ENCODE measurements at places on chromosomes 1 and 21.

DNA sequence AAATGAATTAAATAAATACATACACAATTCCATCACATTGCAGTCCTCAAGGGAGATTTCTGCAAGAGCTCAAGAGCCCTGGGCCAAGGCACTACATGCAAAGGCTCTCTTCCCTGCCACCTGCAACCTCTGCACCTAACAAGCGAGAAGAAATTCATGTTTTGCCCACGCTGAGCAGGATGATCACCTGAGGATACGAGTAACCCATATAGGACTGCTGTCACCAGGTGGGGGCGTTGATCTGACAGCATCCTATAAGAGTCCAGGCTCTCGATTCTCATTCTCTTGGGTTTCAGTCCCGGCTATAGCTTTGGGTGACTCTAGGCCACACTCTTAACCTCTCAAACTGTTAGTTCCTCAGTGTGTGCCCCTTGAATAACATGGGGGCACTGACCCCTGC, 18.7 kb upstream of the SPOCD1 start:
- DNase-seq = peak; percentile 33

DNA sequence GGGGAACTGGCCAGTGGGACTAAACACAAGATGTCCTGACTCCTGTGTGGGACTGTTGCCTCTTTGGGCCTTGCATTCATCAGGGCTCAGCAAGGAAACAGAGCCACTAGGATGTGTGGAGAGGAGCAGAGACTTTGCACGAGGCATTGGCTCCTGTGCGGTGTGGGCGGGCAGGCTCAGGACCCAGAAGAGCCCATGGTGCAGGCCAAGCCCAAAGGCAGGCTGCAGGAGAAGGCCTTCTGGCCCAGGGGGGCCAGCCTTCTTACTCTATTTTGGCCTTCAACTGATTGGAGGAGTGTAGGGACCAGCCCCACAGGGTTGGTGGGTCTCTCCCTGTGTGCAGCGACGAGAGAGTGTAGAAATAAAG, 23.5 kb downstream of the LRRC3 start:
- DNase-seq = no peak

DNA sequence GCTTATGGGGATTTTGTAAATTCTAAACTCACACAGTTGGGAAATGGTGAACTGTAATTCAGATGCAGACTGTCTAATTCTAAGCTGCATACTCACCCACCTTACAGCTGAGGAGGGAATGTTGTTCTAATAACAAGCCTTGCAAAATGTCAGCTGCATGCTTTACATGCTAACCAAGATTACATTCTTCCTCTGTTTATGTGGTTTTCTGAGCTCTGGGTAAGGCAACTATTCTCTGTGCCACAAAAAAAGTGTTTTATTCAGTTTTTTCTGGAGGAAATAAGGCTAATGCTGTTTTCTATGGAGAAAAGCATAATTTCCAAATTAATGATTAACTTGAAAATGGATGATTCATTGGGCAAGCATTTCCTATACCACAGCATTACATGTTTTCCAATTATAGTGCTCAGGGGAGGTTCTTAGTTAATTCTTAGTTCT, 64.9 kb downstream of the RGS13 start:
- DNase-seq = no peak

DNA sequence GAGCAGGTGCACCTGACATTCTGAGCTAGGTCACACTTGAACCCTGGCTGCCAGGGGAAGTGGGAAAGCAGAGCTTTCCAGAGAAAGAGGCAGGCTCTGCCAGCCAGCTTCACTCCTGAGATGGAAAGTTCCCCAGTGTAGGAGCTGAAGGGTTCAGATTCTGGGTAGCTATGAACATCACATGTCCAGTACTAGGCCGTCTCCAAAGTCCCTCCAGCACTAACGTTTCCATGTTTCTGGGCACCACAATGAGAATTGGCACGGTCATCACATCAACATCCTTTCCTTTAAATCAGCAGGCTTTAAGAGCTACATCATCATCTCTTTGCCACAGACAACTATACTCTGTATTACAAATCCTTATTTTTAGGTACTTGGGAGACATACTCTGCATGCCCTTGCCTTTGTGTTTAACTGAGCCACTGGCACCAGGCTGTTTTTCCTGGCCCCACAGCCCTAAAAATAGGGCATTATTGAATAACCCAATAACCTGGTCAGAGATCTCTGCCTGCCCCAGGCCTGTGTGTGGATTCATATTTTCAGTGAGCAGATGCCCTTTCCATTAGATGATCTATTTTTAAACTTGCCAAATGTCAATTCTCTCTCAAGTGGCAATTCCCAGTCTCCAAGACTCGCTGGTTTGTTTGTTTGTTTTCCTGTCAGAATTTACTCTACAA, 35.4 kb upstream of the USP24 start:
- no peak for DNase-seq

DNA sequence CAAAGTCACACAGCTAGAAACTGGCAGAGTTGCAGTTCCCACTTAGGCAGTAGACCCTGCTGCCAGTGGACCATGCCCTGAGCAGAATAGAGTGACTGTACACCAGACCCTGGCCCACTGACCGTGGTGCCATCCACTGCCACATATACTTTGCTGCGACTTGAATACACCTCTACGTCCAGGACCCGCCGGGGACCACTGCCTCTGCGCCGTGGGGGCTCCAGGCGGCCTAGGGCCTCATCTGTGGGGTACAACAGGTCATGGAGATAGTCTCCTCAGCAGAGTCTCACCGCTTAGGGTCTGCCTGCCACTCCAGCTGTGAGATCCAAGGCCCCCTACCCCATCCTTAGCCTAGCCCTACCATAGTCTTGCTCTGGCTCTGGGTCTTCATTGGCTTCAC, 1.6 kb downstream of the POMGNT1 start:
- no peak for DNase-seq

DNA sequence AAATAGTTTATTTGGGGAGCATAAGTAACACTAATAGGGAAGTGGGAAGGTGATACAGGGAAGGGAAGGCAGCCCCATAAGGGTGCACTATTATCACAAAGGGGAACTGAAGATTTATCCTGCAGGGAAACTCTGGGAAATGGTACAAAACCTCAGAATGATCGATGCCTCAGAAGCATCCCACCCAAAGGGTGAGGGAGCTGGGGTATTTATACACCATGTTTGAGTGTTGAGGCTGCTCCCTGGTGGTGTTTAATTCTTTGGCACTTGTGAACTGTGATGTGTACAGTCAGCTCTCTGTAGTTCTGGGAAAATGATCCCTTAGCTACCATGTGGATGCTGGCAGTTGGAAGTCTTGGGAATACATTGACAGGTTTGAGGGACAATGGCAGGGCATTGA, 5.1 kb upstream of the TRIM62 start:
- DNase-seq = no peak

DNA sequence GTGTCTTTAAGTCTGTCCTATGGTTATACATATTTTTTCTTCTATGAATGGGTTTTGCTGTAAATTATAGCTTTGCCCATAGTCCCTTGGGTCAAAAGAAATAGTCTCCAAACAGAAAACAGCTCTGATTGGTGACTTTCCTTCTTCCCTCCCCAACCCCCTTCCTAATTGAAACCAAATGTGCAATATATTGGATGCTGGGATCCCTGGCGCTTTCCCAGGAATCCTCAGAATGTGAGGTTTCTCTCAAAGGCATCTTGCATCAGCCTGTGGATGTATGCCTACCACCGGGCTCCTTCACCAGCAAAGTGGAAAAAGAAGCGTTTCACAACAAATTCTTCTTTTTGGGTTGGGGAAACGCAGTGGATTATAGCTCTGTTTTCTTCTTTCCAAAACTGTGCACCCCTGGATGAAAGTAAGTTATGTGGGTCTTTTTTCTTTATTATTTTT, at the start of gene DDR2:
DDR2 (plus strand) TSS at position 248 of the 450 bp plus-strand sequence. CDS start 86,600 bp downstream, outside the sequence.
- DNase-seq = peak; percentile 45

DNA sequence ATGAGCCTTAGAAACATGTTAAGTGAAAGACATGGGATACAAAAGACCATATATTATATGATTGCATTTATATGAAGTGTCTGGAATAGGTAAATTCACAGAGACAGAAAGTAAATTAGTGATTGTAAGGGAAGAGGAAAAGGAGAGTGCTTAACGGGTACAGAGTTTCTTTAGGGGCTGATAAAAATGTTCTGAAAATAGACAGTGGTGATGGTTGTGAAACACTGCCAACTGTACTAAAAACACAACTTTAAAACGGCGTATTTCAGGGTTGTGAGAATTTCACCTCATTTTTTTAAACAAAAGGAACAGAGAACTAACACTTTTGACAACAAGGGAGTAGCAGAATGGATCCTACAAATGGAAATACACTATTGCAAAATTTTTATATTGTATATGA, 13.4 kb downstream of the COP1 start:
- DNase-seq = no peak

DNA sequence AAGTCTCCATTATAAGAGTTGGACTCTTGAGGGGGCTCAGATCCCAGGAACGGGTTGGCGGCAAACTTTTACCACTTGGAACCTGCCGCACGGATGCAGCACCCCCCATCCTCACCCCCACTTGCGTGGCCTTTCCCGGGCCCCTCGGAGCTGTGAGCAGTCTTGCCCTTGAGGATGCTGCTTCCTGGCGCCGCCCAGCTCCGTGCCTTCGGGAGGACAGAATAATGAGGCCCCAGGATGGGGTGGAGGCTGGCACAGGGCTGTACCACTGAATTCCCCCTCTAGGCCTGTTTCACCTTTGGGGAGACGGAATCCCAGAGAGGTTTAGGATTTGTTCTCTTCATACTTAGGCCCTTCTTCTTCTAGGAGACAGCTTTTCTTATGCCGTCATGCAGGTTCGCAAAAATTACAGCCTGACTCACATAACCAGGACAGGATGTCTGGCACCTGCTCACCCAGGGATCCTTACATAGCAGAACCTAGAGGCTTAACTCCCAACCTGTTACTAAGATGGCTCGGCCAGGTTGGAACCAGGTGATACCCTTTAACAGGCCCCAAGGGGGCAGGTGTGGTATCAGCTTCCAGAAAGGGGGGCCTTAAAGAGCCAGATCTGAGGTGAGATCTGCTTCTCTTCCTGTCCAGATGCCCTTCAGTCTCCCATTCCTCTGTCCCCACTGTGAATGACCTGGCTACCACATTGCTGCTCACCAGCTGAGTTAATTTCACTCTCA, 1.5 kb downstream of the TRNP1 start:
- peak; percentile 78 for DNase-seq

DNA sequence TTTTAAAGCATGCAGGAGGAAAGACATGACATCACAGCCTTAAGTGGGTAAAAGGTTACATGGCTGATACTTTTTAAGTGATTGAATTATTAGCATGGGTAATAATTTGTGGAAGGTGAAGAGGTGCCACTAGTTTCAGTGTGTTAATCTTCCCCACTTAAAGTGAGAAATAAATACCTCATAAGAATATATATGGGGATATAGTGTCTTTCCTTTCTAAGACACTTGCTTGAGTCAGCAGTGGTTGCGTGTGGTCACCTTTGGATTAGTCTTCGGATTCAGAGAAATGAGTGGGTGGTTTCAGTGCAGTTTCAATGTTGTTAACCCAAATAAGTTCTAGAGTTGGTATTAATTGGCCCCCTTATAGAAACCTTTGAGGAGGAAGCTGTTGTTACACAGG, 94.1 kb downstream of the ADGRL2 start:
- DNase-seq = no peak

DNA sequence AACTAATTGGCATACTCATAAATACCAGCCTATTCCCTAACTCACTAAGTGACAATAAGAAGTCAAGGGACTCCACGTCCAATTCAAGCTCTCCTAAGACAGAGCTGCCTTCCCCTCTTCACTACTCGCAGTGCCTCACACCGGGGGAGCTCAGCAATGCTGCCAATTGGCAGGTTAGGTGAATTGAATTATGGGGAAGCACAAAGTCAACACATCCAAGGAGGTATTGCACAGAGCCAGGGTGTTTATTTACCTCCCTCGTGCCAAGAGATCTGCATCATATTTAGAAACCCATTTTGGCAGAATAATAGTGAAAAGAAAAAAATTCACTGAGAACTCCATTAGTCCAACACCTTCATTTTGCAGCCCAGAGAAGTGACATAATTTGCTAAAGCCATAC, 20.4 kb upstream of the TNR start:
- no peak for DNase-seq

All from GM23338 (cell line).